ENCODE measurements at places on chromosomes 7 and 10. TPM values are rescaled to one million over a fixed set of nuclear protein-coding genes. Genes with fewer than 3 reads are reported as not detected.

The CALML3 gene
- total RNA-seq: not detected

- no peak for DNase-seq
These were observed 196.6 kb upstream of the KIAA1217 start for GRCh38 chr10:24012249-24012803.

DNA sequence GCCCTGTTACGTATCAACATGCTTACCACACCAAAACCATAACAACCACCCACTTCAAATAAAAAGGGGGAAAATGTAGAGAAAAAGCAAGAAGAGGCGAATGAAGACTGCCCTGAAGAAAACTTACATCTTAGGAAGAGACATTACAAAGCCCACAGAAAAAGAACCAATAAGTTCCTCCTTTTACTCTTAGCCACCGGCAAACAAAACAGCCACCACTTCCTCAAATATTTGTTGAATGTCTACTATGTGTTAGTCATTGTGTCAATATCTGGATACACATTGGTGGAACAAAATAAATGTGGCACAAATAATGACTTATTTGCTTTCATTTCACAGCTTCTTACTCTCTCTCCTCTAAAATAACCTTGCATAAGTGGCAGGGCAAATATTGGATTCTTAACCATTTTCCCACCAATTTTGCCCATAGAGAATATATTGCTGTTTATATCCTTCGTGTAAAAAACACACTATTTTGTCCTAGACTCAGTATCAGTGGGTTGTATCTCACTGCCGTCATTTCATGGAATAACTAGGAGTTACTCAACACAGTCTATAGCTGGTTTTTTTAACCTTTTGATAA is 106.8 kb downstream of the ANK3 start:
- DNase-seq: peak; percentile 2

The HABP2 gene
- total RNA-seq: not detected

GRCh38 chr7:78125884-78126283 is 327.3 kb downstream of the PHTF2 start:
- no peak for DNase-seq

DNA sequence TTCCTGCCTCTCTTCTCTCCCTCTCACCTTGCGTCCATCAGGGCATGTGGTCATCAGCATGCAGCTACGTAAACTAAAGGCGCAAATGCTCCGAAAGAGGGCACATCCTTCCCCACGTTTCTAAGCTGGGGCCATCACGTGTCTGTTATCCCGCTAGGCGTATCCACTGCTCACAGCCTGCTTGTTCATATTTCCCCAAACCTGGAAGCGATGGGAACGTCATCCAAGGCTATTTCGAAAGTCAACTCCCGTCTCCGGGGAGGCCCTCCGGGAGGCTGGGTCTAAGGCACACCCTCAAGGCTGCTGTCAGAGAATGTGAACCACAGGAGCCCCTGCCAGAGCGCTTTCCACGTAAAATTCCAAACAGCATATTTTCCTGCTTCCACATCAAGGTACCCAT is 199.2 kb downstream of the DIP2C start:
- DNase-seq: no peak

DNA sequence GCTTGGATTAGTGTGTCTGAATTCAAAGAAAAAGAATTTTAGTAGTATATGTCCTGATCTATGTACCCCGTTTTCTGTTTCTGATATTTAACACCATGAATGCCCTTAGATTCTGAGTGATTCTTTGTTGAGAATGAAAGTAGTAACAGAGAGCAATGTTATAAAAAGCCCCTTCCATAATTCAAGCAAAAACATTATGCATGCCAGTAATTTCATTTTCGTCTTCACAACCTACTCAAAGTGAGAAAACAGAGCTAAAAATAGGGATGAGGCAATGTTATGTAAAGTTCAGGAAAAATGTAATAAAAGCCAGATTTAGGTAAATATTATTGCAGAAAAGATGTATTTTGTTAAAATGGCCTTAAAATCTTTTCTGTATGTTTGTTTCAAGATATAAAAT is 28.1 kb downstream of the PTPRZ1 start:
- no peak for DNase-seq

DNA sequence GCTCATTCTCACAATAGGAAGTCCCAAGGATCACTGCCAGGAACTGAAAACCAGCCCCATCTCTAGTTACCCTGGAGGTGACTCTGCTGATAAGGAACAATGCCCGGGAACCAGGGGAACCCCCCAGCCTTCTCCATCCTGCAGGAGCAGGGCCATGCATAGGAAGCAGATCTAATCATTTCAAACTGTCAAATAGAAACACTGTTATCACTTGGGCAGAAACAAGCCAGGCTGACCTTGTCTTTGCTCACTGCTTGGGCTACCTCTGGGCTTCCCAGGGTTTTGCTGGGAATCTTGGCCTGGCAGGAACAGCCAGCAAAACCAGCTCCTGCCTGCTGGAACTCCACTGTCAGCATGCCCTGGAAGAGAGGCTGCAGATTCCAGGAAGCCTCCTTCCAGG is 114.1 kb downstream of the RNF216 start:
- no peak for DNase-seq

GRCh38 chr7:96436880-96437279 is 115.0 kb upstream of the SLC25A13 start:
- no peak for DNase-seq

DNA sequence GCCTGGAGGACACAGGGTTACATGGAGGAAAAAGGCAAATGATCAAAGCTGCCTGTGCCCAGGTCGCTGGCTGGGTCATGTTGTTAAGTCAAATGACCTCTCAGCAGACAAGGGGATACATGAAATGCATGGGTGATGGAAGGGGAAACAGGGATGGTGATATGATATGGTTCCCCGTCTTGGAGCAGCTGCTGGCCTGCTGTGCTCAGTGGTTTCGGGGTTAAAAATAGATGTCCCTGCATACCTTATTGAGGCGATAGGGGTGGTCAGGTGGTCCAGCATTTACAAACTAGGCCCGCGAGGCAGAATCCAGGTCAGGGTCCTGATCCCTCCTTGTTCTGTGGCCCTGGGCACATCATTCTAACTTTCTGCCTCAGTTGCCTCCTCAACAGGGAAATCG is 157.2 kb downstream of the PRPF18 start:
- no peak for DNase-seq

DNA sequence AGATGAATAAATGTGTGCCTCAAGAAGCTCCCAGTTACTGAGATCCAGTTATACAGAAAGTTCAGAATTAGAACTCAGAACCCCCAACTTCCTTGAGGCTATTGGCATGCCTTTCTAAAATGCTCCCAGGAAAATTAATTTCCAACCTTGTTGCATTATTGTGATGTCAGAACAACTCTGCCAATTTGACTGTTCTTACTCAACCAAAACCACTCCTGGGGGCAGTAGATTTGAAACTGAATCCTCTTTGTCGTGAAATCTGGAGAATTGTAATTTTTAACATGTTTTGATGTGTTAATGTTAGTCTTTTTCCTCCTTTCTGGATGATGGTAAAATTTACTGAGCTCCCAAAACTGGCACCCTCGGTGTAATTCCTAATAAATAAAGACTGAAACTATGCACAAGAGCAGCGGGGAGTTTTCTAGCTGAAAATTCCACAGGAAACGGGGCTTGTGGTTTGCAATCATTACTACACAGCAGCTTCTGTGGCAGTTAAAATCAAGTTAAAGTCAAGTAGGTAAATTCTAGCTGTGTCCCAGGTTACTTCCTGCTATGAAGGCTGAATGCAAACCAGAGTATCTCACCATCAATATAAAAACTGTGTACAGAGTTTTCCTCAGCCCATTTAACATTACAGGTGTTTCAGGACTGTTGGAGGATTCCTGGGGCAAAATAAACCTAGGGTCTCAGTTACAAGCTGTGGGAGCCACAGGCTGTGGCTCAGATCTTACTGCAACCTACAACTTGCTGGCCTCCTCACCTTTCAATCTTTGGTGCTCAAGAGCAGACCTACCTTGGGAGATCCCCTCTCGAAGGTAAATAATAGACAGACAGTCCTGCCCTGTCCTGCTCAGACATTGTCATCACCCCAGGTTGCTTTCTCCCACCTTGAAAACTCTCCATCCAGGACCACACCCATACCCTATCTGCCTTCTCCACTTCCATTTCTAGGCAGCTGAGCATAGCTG is 156.3 kb upstream of the KMT2E start:
- DNase-seq: no peak

- DNase-seq: peak; percentile 56
These were observed 70.6 kb downstream of the PTPRE start for GRCh38 chr10:127977357-127978009.

GRCh38 chr7:93160410-93160809 is 12.2 kb upstream of the SAMD9L start:
- DNase-seq: no peak

The CHRM2 gene
- not detected for total RNA-seq

The NOBOX gene
- total RNA-seq: not detected

- no peak for DNase-seq
These were observed 474.9 kb downstream of the PTPRN2 start for GRCh38 chr7:158112571-158113320.

- no peak for DNase-seq
These were observed 22.1 kb upstream of the NPVF start for GRCh38 chr7:25250386-25250785.

GRCh38 chr10:58104351-58104751 is 163.3 kb downstream of the IPMK start:
- DNase-seq: no peak
